ENCODE measurements at places on chromosomes 4 and X.
A peak's percentile ranks its signal among the peaks of the same experiment; 100 is the strongest.

GRCh38 chr4:15413010-15413622 is 14.7 kb upstream of the C1QTNF7 start:
- DNase-seq = no peak

GRCh38 chrX:39953879-39954278 is 143.9 kb downstream of the BCOR start:
- no peak for DNase-seq

GRCh38 chr4:13176741-13177142 is 307.4 kb downstream of the RAB28 start:
- no peak for DNase-seq

DNA sequence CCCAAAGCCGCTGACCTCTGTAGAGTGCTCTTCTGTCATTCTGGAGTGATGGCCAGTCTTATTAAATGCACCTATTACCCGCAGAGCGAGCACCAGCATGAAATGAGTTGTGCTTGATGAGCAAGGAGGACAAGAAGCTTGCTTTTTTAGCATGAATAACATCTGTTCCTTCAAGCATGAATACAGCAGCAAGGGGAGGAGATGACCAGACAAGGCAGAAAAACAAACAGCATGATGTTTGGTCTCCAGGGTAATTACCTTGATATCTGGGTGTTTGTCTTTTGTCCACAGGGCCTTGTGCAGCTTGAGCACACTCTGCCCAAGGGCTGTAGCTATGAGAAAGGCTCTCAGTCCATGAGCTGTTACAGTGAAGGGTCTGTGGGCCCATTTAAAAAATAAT is 324.8 kb upstream of the DDX53 start:
- no peak for DNase-seq

DNA sequence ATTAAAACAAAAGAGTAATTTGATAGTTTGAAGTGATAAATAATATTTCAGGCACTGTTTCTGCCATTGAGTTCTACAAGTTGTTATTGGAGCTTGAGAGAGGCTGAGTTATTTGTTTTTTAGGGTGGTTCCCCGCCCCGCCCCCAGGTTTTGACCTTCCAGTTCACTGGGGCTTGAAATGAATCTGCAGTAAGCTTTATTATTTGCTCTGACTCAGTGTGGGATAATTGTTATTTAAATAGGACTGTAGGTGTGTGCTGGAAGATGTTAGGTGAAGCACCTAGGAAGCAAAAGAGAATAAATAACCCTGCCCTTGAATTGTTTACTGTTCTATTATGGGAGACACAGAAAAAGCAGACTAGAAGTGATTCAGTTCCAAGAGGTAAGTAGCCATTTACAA is 81.2 kb upstream of the KCNIP4 start:
- no peak for DNase-seq

DNA sequence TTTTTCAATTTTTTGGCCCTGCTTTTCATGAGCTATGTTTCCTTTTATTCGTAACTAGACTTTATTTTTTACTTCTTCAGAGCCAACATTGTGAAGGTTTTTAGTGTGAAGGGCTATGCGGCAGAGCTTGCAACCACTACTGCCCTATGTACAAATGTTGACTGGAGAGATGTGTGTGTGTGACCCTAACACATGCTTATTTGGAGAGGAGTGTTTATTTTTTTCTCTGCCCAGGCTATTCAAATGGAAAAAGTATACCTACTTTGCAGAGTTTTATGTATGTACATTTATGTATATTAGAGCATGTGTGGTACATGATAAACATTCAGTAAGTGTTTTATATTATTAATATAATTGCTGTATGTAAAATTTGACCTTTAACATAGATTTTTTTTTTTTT is 86.5 kb downstream of the WWC2 start:
- DNase-seq = no peak

- DNase-seq = no peak
These were observed 16.3 kb upstream of the GIMD1 start for GRCh38 chr4:106384878-106385277.

GRCh38 chrX:30538271-30538670 is 39.3 kb downstream of the TASL start:
- DNase-seq = no peak

DNA sequence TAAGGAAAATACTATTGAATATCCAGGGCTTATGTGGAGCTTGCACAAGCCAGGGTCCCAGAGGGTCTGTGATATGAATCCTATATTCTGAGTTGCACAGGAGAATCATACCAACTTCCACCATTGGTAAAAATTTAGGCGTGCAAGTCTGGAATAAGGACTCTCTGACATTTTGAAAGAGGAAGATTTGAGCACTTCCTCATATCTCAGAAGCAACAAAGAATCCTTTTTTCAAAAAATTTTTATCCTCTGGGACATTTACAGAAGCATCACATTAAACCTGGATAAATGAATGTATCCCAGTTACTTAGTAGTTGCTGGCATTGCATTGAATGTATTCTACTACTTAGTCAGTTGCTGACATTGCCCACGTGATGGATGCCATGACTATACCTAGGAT is 24.2 kb upstream of the CAMK2D start:
- no peak for DNase-seq

GRCh38 chr4:157447195-157447594 is 226.7 kb downstream of the GRIA2 start:
- DNase-seq = no peak

- no peak for DNase-seq
These were observed 112.1 kb downstream of the TTC29 start for GRCh38 chr4:146833530-146833929.

GRCh38 chrX:153333266-153333665 is 687 bp upstream of the ZNF275 start:
- no peak for DNase-seq

- DNase-seq = no peak
These were observed 127.4 kb downstream of the SH3RF1 start for GRCh38 chr4:169143335-169143734.

DNA sequence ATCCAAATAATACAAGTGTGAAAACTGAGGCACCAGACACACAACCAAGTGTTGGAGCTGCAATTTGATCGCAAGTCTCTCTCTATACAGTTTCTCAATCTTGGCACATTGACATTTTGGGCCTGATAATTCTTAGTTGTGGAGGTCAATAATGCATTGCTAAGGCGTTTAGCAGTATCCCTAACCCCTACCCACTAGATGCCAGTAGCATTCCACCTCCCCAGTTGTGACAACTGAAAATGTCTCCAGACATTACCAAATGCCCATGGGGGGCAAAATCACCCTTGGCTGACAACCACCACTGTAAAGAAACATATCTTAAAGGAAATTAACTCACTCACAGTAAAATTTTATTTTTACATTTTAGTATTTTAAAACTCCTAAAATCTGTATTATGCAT is 4.2 kb downstream of the NR3C2 start:
- no peak for DNase-seq

DNA sequence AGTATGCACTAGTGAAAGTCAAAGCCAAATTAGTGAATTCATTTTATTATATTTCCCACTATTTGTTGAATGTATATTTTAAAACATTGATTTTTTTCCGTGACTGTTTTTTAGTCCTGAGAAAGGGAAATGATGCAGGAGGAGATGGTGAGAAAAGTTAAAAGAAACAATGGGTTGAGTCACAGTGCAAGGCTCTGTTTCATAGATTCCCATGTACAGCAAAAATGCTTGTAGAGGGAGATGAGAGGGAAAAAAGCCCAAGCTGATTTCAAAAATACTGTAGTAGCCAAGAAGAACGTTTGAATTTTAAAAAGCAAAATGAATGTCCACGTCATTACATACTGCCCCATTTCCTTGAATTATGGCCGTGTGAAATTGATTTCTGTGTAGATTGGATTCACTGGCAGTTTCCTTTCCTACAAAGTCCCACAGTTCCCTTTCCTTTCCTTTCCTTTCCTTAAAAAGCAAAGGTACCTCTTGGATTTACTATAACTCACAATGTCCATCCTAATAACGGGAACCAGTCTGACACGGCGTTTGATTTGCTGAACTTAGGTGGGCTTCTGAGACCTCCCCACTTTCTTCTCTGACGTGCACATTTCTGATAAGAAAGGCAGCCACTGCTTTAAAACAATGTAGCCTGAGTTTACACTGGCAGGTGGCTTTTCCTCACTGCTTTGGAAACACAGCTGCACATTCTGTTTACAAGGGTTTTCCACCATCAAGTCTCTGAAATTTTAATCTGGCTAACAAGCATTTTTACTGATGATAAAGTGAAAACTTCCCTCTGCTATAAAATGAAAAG is 63.7 kb downstream of the SPCS3 start:
- DNase-seq = no peak

DNA sequence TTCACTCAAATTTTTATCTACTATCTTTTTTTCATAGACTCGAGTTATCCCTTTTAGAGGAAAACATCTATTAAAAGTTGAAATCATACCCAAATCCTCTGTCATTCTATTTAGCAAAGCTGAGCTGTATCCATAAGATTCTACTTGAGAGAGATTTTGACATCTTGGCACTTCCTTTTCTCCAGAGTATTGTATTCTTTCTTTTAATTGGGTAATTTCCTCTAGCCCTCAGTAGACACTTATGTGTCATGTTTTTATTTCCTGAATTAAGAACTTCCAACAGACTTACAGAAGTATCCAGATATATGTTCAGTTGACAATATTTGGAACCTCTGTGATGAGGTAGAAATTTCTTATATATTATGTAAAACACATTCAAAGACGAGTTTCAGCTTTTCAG is 201.6 kb upstream of the NR3C2 start:
- DNase-seq = no peak

- no peak for DNase-seq
These were observed 51.3 kb upstream of the FRMPD3 start for GRCh38 chrX:107398115-107398514.

DNA sequence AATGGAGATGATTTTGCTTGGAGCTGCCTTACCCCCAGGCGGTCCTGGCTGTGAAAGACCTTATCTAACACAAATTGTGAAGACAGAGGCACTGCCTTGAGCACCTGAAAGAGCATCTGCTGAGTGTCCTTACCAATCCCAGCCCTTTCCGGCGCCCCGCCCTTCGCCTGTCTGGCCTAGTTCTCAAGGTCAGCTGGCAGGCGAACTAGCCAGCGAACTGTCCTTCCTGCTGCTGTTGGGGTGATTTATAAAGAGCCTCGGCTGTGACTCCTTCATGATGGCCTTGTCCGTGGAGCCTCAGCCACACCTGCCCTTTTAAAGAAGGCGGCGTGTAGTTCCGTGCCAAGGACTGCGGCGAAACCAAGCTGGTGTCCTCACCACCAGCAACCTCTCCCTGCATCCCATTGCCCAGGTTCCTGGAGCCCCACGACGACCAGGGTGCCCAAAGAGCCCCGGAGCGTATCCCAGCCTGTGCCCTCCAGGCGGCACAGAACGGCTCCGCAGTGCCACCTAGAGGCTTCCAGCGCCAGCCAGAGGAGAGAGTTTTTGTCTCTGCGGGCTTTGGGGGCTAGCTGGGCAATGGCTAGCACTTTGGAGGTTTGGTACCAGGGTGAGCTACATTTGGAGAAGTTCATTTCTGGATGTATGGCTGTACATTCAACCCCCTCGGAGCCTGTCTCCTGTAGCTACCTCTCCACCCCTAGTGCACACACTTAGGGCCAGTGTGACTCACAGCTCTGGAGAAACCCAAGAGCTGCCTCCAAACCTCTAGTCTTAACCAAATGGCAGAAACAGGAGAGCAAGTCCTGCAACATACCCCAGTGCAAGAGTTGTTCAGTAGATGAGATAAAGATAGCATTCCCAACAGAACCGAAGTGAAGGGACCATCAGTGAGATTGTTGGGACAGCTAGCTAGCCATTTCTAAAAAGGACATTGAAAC is 36.8 kb upstream of the VMA21 start:
- DNase-seq = peak; percentile 22

DNA sequence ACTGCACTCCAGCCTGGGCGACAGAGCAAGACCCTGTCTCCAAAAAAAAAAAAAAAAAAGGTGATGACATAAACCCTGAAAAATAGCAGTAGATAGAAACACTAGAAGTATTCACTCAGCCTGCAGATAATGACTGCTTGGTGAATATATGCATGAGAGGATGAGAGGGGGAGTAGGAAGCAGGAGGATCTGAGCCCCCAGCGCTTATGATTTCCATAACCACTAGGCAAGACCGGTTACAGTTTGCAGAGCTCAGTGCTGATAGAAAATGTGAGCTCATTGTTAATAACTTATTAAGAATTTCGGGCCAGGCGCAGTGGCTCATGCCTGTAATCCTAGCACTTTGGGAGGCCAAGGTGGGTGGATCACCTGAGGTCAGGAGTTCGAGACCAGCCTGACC is 40.8 kb upstream of the SLC34A2 start:
- DNase-seq = no peak

DNA sequence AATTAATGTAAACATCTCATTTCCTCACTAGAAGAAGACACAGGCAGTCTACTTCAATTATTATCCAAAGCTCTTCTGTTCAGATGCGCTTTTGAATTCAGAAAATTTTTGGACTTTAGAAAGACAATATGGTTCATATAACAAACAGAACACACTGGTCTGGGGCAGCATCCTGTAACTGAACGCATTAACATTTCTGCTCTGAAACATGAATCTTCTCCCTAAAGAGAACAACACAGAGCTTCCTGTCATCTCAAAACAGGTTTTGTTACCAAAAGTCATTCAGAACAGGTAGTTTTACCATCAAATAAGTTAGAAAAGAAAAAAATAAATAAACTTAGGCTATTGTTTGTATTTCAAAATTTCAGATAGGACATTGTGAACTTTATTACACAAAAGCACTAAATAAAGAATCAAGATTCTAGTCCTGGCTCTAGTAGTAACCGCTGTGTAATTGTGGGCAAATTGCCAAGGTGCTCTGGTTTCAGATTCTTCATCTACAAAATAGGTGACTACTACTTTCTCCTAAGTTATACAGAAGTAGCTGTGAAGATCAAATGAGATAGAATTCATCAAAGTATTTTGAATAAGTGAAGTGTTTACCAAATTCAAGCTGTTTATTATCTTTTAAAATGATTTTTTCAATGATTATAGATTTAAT is 252.3 kb upstream of the RASGEF1B start:
- DNase-seq = peak; percentile 9

GRCh38 chr4:169604131-169604900 is 8.1 kb downstream of the NEK1 start:
- no peak for DNase-seq

DNA sequence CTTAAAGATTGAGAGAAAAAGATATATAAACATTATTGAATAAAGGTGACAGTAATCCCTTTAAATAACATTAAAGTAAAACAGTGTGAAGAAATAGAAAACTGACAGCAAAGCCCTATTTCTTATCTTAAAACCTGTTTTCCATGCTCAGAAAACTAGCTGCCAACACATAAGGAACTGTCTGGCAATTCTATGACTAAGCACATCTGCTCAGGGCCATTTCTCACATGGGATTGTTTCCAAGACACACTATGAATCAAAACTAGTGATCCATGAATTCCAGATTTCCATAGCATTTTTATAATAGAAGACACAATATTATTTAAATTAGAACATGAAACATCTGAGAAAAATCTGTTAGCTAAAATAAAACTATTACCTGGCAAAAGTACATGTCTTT is 113.4 kb downstream of the SCLT1 start:
- DNase-seq = no peak

GRCh38 chr4:92104506-92104905 is 199.3 kb upstream of the GRID2 start:
- no peak for DNase-seq

GRCh38 chr4:43758836-43759235 is 689.8 kb downstream of the KCTD8 start:
- DNase-seq = no peak

- DNase-seq = no peak
These were observed 203.7 kb downstream of the BMPR1B start for GRCh38 chr4:94961420-94961819.

Data from activated CD4-positive, alpha-beta T cell treated with anti-CD3 and anti-CD28 coated beads, Interleukin-2, amount 50 U/mL, for 4 hours (primary cell).